ENCODE measurements at places on chromosomes 2 and 18.

GRCh38 chr2:9656270-9656766, 25.5 kb upstream of the YWHAQ start:
- peak; percentile 14 for DNase-seq

DNA sequence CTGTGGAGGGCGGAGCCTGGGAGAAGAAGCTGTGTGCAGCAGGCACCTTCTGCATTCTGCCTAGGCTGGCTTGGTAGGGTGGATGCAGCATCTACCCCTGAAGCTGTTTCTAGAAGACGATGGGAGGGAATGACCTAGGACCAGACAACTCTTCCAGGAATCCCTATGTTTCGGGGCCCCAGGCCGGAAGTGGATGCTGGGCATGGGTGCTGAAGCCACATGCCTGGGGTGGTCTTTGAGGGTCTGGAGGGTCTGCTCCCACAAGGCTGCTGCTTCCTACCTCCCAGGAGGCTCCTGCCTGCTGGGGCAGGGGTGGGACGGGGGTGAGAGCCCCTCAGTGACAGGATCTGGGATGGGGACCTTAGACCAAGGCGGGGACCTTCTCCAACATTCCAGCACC, 61.0 kb downstream of the CIB4 start:
- DNase-seq: no peak

- no peak for DNase-seq
Observed at GRCh38 chr2:239429473-239430350, 28.9 kb upstream of the HDAC4 start.

DNA sequence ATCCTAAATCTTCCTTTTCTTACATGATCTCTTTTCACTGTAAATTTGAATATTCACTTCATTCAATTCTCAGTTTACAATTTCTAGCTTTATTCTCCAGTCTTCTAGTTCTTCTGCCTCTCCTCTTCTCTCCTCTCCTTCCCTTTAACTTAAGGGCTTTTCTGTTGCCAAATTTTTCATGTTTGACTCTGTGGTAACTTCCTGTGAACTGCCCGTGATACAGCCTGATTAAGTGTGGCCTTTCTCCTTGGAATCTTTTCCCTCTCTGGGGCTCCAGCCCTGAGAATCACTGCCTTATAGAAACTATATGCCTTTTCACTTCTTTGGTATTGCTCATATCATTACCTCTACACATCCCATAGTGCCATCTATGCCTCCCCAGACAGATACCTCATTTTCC, 1923.8 kb upstream of the CELF4 start:
- DNase-seq: no peak

DNA sequence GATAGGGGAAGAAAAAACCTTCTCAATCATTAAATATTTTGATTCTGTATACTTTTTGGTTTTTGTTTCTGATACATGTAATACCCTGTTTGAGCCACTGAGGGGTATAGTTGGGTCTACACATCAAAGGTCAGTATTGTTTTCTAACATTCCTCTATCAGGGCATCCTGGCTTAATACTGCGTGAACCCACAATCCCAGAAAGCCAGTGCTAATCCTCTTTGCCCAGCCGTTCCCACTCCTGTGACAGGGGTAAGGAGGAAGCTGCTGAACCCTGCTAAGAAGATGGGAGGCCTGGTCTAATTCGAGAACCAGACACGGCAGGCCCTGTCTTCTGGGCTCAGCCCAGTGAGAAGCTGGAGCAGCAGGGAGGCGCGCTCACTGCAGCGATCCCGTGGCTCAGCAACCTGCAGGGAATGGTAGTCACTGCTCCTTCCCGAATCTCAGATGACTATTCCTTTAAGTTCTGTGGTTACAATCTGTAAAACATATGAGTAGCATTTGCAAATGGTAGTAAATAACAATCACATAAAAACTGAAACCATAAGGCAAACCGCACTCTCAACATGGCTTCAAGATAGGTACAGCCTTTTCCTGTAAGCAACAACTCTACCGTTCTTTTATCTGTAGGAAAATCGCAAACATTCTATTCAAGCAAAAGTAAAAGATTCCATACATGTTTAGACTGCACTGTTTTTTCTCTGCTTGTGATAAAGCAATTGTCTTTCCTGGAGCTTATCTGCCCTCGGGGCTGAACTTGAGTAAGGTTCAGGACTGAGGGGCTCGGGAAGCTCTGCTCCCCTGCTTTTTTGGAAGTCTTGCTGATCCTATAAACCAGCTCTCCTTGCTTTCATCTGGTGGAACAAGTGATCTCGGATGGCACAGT, 87.0 kb downstream of the EPB41L3 start:
- DNase-seq: no peak

GRCh38 chr2:195442458-195443175, 214.4 kb upstream of the SLC39A10 start:
- no peak for DNase-seq

DNA sequence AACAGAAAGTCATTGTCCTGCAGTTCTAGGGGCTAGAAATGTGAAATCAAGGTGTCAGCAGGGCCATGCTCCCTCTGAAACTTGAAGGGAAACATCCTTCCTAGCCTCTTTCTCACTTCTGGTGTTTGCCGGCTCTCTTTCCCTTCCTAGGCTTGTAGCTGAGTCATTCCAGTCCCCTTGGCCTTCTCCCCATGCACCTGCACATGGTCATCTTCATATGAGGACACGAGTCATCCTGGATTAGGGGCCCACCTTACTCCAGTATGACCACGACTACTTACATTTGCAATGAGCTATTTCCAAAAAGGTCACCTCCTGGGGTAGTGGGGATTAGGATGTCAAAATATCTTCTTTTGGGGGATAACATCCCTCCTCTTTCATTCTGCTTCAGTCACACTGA, 168.5 kb upstream of the CXCR4 start:
- no peak for DNase-seq

DNA sequence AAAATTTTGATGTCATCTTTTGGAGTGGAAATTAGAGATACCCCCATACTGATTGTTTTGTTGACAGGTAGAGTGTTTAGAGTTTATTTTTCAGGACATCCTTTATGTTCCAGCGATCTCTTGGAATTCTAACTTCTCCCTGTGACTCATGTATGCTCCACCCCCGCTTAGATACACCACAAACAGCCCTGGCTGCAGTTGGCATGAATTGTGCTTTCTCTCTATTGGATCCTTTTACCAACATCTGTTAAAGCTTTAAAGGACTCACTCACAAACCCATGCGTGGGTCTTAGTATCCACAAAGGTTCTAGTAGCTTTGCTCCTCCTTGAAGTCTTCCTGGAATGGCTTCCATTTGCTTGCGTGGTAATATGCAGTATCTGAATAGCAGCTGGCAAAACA, 409.5 kb upstream of the POU3F3 start:
- DNase-seq: no peak

DNA sequence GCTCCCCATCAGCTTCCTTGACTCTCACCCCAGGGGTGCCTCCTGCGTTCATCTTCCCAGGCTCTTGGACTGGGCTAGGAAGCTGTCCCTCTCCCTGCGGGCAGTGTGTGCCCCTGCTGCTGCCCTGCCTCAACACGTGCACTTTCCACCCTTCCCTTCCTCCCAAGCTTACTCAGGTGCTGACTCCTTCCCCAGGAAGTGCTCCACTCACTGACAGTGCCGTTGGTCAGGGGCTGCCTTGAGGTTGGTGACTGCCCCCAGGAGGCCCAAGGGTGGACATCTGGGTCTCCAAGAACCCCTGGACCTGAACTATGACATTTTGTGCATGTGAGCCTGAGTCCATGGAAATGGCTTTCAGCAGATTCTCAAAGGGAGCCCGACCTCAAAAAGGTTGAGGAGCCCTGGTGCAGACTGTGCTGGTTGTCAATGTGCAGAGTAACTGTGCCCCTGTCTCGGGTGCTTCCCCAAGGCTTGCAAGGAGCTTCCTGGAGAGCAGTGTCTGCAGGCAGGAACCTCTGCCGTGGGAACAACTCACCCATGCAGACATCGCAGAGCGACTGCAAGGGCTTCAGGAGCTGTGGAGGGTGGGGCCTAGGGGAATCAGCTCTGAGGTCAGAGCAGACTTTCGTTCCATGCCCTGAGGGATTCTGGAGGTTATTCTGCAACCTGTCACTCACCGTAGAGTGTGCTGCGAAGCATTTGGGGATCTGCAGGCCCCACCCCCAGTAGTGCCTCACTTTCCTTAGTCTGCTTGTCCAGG, 116.5 kb upstream of the MCFD2 start:
- no peak for DNase-seq

DNA sequence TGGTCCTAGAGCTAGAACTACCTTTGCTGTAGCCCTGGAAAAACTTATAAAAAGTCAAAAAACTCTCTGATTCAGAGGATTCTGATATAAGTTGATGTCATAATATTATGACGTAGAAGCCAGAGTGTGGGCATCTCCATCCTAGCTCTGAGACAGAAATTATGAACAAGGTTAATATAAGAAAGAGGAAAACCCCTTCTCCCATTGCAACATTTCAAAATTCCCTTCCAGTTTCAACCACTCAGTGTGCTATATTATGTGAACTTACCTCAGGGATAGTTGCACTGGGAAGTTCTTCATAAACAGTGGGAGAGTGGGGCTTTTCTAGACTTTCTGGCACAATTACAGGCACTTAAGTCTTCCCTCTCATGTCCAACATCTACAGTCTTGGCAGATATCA, 171.6 kb downstream of the PIK3C3 start:
- DNase-seq: no peak

DNA sequence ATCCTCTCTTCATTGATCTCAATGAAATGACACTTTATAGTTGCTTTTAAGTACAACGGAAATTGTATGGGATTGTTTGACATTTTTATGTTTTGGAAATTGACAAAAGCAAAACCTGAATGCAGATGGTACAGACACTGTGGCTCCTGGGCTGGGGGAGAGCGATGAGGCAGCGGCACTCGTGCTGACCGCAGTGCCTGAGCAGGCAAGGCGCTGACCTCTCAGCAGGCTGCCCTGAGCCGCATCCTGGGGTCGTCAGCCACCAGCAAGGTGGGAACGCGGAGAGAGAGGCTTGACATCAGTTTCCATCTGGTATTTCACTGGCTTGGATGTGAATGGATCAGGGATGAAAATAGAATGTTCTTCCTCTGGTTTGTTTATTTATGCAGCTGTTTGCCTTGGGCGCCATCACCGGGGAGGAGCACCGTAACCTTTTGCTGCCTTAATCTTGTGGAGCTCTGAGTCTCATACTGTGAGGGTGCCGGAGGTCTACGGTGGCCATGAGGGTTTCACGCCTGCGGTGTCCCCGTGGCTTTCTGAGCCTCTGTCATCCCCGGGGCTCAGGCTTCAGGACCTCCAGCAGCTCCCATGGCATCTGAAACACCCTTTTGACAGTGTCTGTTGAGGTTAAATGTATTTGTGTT, 94.8 kb upstream of the TPO start:
- no peak for DNase-seq

DNA sequence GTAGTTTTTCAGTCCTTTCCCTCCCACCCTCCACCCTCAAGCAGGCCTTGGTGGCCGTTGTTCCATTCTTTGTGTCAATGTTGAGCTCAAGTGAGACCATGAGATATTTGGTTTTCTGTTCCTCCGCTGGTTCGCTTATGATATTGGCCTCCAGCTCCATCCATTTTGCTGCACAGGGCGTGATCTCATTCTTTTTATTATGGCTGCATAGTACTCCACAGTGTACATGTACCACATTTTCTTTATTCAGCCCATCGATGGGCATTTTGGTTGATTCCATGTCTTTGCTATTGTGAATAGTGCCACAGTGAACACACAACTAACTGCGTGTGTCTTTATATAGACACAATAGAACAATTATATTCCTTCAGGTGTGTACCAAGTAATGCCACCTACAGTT, 14.1 kb downstream of the AGAP1 start:
- no peak for DNase-seq

DNA sequence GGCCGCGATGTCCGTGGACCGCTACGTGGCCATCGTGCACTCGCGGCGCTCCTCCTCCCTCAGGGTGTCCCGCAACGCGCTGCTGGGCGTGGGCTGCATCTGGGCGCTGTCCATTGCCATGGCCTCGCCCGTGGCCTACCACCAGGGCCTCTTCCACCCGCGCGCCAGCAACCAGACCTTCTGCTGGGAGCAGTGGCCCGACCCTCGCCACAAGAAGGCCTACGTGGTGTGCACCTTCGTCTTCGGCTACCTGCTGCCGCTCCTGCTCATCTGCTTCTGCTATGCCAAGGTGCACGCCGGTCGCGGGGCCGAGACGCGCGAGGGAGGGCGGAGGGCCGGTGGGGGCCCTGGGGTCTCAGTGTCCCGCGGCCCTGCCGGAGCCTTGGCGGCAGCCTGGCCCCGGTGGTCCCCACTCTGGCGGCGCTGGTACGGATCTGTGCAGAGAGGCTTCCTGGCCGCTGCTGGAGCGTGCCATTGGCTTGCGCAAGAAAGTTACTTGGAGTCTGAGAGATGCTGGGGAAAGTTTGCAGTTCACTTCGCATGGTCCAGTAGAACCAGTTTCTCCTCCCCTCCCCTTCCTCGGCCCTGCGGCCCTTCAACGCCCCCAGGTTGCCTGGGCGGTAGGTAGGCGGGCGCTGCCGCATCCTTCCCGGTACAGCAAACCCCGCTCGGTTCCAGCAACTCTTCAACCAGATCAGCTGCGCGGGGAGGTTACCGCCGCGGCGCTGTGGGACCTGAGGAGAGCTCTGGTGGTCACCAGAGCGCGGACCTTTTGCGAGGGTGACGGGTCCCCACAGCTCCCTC, 1.5 kb downstream of the GALR1 start:
- no peak for DNase-seq

- no peak for DNase-seq
Observed at GRCh38 chr2:133986081-133986837, 267.6 kb upstream of the MGAT5 start.

DNA sequence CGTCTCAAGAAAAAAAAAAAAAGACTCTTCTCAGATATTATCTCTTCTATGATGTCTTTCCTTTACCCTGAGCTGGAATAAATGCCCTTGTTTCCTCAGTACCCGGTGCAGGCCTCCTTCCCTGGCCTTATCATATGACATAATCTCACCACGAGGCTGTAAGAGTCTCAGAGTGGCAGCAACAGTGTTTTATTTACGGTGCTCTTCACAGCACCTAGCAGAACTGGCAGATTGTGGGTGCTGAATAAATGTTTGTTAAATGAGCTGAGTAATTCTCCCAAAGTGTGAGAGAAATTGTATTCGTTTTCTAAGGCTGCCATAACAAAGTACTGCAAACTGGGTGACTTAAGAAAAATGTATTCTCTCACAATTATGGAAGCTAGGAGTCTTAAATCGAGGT, 82.8 kb upstream of the CD28 start:
- no peak for DNase-seq

DNA sequence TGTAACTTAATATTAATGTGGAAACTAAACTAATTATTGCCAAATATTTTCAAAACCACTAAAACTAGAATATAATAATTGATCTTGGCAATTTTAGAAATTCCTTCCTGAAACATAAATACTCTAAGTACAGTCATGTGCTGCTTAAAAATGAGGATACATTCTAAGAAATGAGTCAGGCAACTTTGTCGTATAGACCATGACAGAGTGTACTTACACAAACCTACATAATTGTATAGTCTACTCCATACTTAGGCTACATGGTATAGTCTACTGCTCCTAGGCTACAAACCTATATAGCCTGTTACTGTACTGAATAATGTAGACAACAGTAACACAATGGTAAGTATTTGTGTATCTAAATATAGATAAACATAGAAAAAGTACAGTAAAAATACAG, 27.6 kb downstream of the FEZ2 start:
- no peak for DNase-seq
